ENCODE measurements at places on chromosomes 11 and 22.

DNA sequence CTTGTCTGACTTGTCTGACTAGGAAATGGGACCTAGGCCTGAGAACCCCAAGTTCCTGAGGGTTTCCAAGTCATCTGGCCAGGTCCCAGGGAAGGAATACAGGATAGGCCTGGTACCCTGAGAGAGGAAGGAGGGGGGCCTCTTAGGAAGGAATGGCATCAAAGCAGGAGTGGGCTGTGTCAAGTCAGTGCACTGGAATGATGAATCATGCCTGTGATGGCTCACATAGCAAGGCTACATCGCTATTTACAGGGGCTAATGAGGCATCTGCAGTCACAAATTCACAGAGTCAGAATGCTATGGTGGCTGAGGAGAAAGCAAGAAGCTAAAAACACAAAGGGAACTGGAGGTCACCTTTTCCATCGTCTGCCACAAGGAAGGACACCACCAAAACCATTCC is 247.3 kb downstream of the NXPE2 start:
- no peak for DNase-seq

DNA sequence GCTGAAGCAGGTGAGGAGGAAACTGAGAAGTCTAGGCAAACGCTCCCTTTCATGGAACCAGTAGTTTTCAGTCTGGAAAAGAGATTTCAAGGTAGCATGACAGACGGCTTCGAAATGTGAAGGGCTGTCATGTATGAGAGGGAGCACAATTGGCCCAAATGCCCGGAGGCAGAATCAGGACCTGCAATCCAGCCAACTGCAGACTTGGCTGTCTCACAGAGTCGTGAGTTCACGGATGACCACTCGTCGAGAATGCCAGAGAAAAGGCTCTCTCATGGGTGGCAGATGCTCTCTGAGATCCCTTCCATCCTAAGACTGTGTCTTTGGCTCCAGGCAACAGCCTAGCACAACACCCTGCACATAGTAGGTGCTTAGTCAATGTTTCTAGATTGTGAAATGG is 134.8 kb downstream of the DSCAML1 start:
- DNase-seq = no peak

DNA sequence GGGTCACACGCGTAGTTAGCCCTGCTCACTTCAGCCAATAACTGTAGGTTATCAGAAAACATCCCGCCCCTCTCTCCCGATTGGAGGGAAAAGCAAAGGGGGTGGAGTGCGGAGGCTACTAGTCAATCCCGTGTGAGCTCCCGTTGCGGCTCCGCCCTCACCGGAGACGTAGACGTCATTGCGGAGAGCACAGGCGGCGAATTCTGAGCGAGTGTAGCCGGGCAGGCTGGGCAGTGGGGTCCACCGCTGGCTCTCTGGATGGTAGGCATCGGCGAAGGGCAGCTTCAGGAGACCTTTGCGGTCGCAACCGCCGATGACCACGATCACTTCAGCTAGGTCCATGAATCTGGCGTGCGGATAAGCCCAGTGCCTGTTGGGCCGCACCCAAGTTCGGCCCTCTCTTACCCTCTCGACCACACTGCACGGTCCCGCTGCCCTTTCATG is 4.7 kb downstream of the KLHL35 start:
- DNase-seq = peak; percentile 69

DNA sequence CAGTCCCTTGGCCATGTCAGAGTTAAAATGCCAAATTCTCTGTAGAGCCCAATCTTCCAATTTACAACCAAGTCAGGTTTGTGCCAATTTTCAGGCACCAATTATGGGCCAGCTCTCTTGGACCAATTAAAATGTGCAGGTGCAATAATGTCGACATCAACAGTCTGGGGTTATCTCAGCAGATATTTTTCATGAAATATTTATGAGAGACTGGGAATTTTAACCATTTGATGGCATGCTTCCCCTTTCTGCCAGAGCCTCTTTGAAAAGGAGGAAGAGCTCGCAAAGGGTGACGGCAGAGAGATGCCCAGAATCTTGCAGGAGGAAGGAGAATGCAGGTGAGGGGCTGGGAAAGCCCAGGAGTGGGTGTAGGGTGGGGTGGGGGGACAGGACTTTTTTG is 100.8 kb upstream of the SYT13 start:
- no peak for DNase-seq

GRCh38 chr11:117734601-117735024 is 62.4 kb downstream of the DSCAML1 start:
- no peak for DNase-seq

All from stimulated activated CD4-positive, alpha-beta T cell treated with anti-CD3 and anti-CD28 coated beads, Interleukin-15, amount 100 ng/mL, for 48 hours (primary cell).